Stimulated activated CD8-positive, alpha-beta memory T cell treated with anti-CD3 and anti-CD28 coated beads, Interleukin-7, amount 100 ng/mL, for 4 hours (primary cell): ENCODE measurements at places on chromosomes 1 and 21.

GRCh38 chr21:45015469-45015860, 58.9 kb upstream of the ADARB1 start:
- DNase-seq: no peak

GRCh38 chr21:39041816-39042215, 141.4 kb downstream of the PSMG1 start:
- DNase-seq: no peak

GRCh38 chr1:244980605-244981004, 116.3 kb upstream of the HNRNPU start:
- DNase-seq: no peak

- no peak for DNase-seq
Measured at GRCh38 chr1:90925928-90926869, 95.6 kb downstream of the ZNF644 start.

GRCh38 chr1:28241638-28242241, 5.8 kb downstream of the ATP5IF1 start:
- no peak for DNase-seq

GRCh38 chr1:215845234-215845891, 278.3 kb downstream of the KCTD3 start:
- no peak for DNase-seq

DNA sequence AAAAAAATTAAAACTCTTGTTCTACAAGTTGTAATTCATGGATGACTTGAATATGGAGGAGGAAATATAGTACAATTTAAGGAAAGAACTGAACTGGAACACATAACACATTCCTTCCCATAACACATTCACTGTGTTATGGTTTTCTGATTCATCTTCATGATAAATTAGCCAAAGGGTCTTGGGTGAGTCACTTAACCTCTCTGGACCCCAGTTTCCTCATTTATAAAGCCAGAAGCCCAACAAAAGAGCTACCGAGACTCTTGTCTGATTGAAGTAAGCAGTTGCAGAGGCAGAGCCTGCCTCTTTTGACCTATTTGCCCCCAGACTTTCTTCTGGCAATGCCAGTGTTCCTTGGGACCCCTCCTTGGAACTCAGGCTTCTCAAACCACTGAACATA, 161.9 kb upstream of the KCTD3 start:
- DNase-seq: no peak

GRCh38 chr1:160224606-160225005, 19.4 kb downstream of the PEA15 start:
- no peak for DNase-seq

DNA sequence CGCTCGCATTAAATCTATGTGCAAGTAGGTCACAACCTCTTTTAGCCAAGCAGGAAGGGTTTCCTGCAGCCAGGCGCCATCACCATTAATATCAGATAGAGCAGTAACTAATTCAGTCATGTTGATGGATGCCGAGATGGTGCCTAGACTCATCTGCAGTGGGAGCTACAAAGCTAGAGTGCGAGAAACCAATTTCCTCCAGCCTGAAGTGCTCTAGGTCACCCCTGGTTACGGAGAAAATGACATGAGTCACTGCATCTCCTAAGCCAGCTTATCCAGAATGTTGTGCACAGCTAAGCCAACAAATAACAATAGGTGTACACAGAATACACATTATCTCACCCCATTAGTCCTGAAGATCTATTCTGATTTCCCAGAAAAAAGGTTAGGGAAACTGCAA, 36.0 kb downstream of the OVAAL start:
- DNase-seq: no peak

DNA sequence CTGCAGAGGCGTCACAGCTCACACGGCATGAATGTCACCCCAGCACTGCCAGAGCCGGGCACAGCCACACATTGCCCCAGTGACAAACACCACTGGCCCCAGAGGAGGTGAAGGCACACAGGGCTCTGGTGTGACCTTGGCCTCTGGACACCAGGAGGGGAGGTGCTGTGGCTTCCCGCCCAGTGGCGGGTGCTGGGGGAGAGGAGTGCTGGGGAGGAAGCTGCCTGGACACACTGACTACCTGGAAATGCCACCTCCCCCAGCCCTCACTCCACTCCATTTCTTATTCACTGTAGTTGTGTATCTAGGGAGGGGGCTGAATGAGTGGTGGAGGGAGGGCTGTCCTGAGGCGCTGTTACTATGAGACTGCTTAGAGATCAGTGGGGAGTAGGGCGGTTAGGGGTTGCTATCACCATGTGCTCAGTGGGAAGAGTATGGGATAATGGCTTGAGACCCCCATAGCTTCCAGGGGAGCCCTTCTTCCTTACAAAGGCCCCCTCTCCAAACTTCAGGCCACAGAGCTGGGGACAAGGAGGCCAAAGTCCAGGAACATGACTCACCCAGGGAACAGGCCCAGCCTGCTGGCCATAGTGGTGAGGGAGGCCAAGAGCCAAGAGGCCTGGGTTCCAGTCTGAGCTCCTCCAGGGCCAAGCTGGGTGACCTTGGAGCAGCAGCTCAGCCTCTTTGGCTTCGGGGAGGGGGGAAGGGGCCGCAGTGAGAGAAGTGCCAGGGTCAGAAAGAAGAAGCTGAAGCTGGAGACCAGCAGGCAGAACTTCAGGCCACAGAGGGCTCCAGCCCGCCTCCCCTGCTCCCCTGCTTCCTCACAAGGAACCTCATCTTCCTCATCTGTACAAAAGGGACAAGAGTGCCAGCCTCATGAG, 40.1 kb downstream of the AHDC1 start:
- no peak for DNase-seq

- no peak for DNase-seq
Measured at GRCh38 chr1:213274140-213274539, 223.1 kb downstream of the RPS6KC1 start.

DNA sequence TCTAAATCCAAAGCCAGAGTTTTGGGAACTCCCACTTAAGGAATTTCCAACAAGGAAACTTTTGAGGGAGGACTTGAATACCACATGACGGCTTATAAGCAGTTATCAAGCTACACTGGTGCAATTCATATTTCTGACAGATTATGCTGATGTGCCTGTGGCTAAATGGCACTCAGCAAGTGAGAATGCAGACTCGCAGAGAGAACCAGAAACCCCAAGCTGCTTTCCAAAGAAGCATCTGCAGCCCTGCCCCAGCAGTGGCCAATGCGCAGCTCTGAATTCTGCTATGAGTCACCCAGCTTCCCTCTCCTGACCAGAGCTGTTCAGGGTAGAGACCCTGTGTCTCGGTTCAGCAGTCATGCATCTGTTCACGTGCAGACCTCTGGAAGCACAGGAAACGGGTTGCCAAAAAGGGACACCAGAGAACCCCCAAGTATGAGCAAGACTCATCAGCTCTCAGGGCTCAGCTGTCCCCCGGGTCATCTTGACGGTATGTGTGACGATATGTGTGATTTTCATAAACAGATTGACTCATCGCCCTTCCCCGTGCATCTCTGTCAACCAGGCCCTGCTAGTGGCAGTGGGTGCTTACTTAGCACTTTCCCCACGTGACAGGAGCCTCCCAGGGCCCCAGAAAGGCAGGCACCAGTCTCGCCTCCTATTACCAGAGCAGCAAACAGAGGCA, 76.3 kb downstream of the ITPKB start:
- peak; percentile 80 for DNase-seq

DNA sequence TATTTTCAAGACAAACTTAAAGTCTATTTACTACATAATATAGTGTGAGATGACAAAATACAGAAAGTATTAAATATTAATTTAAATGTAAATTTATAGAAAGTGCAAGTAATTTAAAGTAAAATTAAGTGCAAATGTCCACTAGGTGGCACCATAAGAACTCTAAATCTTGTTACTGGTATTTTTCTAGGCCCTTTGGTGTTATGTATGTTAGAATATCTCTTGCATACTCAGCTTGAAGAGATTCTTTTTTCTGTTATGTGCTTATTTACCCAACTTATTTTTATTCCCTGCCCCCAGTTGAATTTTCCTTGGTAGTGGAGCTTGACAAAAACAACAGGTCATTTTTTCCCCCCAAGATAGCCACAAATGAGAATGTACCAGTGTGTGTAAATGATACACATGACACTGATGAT, 71.5 kb downstream of the RPS6KC1 start:
- DNase-seq: no peak

GRCh38 chr1:16484931-16485330, 29.2 kb downstream of the RNU1-1 start:
- DNase-seq: no peak

GRCh38 chr21:18776936-18777335, 373.4 kb upstream of the TMPRSS15 start:
- no peak for DNase-seq

DNA sequence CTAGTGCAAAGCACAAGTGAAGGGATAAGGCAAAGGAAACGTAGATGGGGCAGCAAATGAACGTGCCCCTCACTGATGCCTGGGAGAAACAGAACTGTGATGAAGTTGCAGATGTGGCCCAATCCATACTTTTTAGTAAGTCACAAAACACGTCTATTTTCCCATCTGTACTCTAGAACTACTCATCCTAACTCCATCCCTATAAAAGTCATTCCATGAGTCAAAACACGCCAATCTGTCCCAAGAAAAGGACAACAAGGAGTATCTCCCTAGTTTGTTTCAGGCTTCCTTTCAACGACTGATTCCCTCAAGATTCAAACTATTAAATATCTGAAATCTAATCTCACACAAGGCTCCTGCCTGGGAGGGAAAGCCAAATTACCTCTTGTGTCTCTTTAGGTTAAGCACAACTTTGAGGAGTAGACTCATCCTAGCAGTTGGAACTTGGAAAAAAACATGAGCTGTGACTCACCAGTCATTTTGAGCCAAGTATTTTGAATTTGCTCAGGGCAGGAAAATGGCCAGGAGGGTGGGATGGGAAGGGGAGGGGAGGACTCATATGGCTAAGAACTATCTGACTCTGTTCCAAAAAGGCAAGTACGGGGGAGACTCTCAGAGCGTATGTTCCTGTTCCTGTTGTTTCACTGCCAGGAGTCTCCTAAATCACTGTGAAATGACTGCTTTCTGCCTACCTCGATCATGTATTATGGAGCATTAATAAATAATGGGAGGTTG, 214.5 kb upstream of the CAMK1G start:
- no peak for DNase-seq

- no peak for DNase-seq
Measured at GRCh38 chr1:39752703-39753102, 14.0 kb downstream of the PPIE start.

DNA sequence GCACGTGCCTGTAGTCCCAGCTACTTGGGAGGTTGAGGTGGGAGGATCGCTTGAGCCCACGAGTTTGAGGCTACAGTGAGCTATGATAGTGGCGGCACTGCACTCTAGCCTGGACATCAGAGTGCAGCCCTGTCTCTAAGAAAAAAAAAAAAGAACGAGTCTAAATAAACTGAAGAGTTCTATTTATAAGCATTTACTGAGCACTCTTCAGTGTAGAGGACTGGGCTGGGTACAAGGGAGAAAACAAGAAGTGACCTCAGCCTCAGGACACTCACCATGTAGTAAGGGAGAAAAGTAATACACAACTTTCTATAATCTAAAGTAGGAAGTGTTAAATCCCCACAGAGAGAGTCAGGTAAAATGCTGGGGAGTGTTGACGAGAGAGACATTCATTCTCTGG, 35.0 kb downstream of the NAV1 start:
- DNase-seq: no peak

GRCh38 chr1:34686531-34686930, 68.3 kb upstream of the GJB5 start:
- DNase-seq: no peak

DNA sequence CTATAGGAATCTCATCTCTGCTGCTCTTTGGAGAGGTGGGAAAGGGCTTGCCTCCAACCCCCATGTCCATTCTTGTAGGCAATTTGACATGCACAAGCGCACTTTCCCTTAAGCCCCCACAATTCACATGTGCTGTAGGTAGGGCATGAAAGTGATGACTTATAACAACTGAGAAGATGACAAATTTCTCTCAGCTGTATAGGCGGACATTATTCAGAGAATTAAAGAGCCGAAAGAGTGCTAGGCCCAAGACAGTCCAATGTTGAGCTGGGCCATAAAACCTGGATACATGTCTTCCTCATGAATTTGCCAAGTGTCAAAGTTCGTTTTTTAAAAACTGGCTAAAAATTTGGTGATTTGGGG, 106.3 kb upstream of the LYPLAL1 start:
- no peak for DNase-seq

DNA sequence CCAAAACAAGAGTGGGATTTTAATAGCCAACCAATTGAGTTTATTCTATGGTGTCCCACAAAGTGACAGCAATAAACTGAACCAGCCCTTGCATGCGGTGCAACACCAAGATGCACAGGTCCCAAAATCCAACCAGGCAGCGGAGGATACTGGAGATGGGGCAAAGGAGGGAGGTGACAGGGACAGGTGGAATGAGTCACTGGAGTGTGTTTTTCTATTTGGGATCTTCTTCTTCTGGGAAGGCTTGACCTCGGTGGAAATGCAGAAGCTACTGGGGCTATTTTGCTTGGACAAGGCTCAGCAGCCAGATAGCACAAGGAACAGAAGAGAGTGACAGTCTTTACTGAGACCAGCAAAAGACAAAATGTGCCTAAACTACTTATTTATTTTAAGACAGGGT, 97.5 kb downstream of the PLXNA2 start:
- no peak for DNase-seq

DNA sequence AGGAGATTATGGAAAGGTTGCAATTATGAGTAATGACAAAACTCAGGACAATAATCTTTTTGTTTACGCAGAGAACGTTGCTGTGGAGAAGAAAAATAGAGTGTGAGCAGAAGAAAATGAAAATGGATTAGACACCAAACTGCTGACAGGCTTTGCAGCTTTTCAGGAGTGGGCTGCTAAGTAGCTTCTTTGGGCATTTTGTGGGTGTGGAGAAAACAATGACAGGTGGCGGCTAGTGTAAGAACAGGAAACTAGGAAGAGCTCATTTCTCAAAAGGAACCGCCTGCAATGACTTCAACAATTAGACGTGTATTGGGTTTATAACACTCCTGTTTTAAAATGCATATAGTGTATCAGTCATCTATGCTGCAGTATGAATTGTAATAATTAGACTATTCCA, 18.3 kb upstream of the PALMD start:
- DNase-seq: no peak

GRCh38 chr1:53163291-53163768, 20.9 kb upstream of the SLC1A7 start:
- DNase-seq: no peak

GRCh38 chr1:54125386-54126070, 27.3 kb downstream of the CDCP2 start:
- no peak for DNase-seq

- peak; percentile 39 for DNase-seq
Measured at GRCh38 chr1:235866205-235866912, at the start of gene LYST. TSS of gene LYST (minus strand) at chr1:235866906. CDS start at chr1:235830417, 36,489 bp downstream.

DNA sequence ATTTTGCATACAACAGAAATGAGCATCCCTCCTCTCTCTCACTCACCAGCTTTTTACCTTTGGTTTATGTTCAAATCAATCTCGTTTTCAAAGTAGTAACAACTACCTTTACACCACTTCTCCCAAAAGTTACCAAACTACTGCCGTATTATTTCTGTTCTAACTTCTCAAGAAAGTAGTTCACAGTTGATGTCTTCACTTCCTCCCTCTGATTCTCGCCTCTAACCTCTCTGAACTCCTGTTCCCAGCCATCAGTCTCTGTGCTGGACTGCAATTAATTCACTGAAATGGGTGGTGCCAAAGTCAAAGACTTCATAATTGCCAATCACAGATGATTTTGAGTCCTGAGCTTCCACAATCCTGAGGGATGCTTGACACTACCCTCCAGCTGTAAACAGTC, 54.0 kb downstream of the ZNF281 start:
- no peak for DNase-seq

- no peak for DNase-seq
Measured at GRCh38 chr1:10891091-10891490, 94.6 kb upstream of the CASZ1 start.

GRCh38 chr21:31795992-31796391, 64.1 kb upstream of the SCAF4 start:
- DNase-seq: no peak
